ENCODE measurements at places on chromosomes 1 and 21.

DNA sequence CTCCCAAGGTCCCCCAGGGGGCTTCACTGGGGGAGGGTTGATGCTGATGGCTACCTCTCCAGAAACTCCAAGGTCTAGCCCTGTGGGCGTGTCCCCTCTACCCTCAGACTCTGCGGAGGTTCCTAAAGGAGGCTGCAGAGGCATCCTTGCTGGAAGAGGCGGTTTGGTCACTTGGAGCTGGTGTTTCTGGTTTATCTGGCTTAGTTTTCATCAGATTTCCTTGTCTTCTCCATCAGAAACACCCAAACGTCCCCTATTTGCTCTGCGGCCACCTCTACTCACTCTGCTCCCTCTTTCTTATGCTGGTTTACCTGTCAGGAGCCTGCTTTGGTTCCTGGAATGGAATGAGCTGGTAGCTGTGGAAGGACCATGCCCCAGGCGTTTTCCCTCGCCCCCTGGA is 2.5 kb downstream of the PKP1 start:
- no peak for DNase-seq

DNA sequence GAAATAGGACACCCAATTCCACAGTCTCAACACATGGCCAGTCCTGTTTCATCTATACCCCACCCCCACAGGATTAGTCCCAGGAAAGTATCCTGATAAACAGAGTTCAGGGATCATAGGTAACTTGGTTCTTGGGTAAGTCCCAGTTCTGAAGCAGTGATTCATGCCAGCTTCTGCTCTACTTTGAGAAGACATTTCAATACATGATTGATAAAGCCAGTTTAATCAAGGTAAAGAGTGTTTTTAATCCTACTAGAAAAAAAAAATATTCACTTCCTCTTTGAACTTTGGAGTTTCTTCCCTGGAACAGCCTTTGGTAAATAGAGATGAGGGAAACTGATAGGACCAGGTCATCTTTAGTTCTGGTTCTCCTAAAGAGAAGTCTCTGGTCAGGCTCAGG is 142.4 kb downstream of the TLR5 start:
- no peak for DNase-seq

- DNase-seq, result no peak
Measured at GRCh38 chr1:22975694-22976093, 3.0 kb upstream of the LACTBL1 start.

GRCh38 chr1:67861856-67862516 is 28.7 kb upstream of the GNG12 start:
- no peak for DNase-seq

DNA sequence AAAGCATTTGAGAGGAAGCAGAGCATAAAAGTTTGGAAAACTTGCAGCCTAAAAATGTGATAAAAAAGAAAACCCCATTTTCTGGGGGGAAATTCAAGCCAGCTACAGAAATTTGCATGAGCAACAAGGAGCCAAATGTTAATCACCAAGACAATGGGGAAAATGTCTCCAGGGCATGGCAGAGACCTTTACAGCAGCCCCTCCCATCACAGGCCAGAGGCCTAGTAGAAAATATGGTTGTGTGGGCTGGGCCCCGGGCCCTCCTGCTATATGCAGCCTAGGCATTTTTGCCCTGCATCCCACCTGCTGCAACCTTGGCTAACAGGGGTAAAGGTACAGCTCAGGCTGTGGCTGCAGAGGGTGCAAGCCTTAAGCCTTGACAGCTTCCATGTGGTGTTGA is 299.6 kb upstream of the NCAM2 start:
- DNase-seq, result no peak

DNA sequence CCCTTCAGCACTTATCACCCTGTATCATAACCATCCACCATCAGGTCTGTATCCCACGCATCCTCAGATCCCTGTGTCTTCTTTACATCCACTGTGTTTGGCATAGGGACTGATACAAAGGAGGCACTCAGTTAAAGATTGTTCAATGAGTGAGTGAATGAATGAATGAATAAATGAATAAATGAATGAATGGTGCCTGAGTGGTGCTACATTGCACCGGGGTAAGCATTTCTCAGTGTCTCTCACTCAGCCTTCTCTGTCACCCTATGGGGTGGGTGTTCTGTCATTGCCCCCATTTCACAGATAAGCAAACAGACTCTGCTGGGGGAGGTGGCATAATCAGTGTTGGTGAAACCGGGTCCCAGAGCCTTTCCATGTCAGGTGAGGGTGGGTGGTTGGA is 56.6 kb upstream of the ID3 start:
- DNase-seq, result no peak

DNA sequence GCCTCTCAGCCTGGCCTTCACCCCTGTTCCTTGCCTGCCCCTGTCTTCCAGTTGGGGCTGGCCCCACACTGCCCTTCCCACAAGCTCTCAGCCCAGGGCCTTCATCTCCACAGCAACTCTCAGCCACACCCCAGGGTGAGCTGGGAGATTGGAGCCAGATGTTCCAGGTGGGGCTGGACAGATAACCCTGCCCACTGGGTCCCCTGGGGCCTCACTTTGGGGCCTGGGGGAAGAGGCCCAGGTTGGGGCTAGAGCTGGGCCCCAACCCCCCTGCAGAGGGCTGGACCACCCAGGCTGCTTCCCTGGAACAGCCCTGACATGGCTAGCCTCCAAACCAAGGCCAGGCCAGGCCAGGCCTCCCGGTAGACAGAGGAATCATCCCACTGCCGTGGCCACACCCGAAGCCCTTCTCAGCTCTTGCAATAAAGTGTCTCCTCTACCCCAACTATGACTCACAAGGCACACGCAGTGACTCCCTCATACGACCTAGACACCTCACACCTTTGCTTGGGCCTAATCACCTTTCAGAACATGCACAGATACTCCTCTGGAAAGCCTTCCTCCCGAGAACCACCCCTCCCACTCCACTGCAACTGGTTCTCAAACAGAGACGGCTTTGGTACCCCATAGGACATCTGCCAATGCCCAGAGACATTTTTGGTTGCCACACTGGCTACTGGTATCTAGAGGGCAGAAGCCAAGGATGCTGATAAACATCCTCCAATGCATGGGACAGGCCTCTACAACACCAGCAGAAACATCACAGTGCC is 22.2 kb downstream of the SLC2A1 start:
- DNase-seq, result peak; percentile 92

All from A172 (cell line).